Right cardiac atrium (tissue), 5 donors: ENCODE measurements at places on chromosomes 12 and 14. TPM values are rescaled to one million over a fixed set of nuclear protein-coding genes. Genes with fewer than 3 reads are reported as not detected.
A peak's percentile ranks its signal among the peaks of the same experiment; 100 is the strongest.

DNA sequence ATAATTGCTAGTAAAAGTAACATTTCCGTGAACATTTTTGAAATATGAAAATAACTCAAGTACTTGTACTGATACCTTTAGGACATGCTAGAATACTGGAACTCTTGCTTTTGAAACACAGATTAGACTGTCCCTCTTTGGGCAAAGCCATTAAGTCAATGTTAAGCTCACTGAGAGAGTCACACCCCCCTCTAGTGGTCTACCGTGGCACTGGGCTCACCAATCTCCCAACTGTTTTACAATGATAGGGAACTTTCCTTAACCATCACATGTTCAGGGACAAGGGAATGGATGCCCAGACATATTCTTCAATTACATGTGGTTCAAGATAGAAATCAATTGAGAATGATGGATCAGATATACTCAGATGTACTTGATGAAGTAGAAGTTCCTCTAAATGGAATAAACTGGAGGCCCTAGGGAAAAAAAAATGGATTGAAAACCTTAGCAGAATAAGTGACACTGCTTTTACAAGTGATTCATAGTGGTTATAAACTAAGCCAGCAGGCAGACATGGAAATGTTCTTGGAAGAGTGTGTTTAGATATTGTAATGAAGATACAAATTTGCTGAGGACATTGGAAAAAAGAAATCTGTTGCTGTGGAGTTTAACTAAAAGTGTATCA, 17.8 kb downstream of the NANOG start:
- DNase-seq, result peak; percentile 74

The NEMF gene
- total RNA-seq, result 47.0 TPM

DNA sequence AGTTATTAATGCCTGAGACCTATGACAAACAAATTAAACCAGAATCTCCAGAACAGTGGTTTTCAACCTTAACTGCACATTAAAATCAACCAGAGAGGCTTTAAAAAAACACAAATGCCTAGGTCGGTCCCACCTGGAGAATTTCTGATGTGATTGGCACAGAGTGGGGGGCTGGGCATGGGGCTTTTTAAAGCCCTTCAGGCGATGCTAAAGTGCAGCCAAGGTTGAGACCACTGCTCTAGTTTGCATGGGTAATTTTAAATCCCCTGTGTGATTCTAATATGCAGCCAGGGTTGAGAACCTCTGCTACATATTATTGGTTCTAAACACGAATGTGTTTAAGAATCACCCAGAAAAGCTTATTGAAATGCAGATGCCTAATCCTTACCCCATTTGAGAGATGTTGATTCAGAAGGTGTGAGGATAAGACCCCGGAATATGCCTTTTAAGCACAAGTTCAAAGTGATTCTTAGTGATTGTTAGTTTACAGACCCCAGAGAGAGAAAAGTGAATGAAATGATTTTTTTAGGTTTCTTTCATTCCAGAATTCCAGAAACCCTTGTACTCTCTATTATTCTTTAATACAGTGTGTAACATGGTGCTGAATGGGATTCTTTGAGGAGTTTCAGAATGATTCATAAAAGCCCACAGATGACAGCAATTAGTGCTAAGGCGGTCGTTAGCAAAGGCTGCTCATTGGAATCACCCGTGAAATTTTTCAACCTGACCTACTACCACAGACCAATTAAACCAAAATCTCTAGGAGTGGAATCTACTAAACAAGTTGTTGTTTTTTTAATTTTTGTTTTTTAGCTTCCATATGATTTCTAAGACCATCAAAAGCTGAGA, 44.9 kb downstream of the LIN7A start:
- DNase-seq, result no peak

The SLC7A8 gene
- total RNA-seq, result 9.4 TPM

The PMCH gene
- total RNA-seq, result not detected

The SLC5A8 gene
- not detected for total RNA-seq

The PLEKHG7 gene
- total RNA-seq, result not detected

DNA sequence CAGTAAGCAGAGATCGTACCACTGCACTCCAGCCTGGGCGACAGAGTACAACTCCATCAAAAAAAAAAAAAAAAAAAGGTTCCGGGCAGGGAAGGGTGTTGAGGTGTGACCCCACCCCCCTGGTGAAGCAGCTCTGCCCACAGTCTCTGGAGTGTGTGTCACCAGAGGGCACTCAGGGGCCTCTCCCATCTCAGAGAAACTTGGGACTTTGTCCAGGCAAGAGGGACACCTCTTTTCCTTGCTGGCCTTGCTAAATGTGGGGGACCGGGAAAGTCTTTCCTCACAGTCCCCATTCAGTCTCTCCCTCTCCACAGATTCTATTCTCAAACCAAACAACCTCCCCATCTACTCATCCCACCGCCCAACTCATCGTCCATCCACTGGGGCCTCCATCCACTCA, 43.6 kb downstream of the RFLNA start:
- DNase-seq, result no peak

DNA sequence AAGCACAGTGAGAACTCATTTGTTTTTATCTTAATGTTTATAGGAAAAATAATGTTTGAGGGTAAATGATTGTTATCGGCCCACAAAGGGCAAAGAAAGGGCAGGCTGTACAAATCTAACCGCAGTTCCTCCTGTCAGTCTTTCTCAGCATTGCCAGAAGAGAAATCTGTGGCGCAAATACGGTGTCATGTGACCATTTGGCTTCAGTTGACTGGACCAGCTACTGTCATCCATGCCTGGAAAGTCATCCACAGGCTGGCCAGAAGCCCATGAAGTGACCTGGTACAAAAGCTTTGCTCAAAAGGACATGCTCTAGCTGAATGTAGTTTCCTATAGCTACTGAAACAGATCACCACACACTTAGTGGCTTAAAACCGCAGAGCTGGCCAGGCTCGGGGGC, 43.6 kb downstream of the HCAR2 start:
- DNase-seq, result peak; percentile 18

DNA sequence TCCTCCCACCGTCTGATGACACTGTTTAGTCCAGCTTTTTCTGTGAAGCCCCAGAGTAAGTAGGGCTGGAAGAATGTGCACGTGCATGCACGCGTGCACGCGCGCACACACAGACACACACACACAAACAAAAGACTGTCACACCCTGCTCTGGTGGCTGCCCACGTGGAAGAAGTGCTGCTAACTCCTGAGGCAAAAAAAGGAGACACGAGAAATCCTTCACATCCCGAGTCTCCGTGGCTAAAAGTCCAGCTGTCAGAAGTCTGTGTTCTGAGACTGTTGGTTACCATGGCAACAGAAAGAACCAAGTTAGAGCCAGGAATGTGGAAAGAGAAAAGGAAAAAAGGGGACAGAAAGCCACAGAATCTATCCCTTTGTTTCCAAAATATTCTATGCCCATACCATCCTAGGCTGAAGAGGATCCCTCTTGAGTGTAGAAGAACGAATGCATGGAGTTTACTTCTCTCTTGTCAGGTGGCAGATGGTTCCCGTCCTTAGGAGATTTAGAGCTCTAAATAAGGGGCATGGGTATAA, 1.6 kb upstream of the C12orf71 start:
- DNase-seq, result no peak

- peak; percentile 51 for DNase-seq
Observed at GRCh38 chr12:104219908-104220404, 4.4 kb downstream of the TXNRD1 start.

The ITGA7 gene
- 674 TPM for total RNA-seq

GRCh38 chr12:5172886-5173285, 129.2 kb downstream of the KCNA5 start:
- DNase-seq, result no peak

GRCh38 chr14:90644882-90645281, 171.3 kb downstream of the TTC7B start:
- DNase-seq, result peak; percentile 57

The AQP6 gene
- total RNA-seq, result not detected

The SRRM4 gene
- 0.85 TPM for total RNA-seq

GRCh38 chr14:96916751-96917150, 119.6 kb downstream of the VRK1 start:
- no peak for DNase-seq

- DNase-seq, result no peak
Observed at GRCh38 chr14:106823552-106823951, 1297.2 kb downstream of the TMEM121 start.

The KRT6C gene
- total RNA-seq, result not detected

DNA sequence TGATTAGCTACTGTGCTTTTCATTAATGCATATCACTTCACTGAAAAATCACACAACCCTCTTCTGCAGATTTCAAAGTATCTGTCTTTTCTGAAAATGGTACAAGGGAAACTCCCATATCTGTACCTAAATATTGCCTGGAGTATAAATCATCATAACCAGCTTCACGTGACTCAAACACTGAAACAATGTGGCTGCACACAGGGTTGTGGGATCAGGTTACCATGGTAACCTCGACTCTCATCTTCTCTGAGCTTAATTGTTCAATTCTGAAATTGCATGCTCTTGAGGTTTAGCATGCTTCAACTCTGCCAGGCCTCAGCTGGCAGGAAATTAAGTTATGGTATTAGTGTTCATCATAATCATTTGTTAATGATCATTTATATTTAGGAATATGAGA, 77.5 kb upstream of the CPSF6 start:
- DNase-seq, result no peak

- no peak for DNase-seq
Observed at GRCh38 chr14:101915871-101916815, 48.2 kb upstream of the DYNC1H1 start.

DNA sequence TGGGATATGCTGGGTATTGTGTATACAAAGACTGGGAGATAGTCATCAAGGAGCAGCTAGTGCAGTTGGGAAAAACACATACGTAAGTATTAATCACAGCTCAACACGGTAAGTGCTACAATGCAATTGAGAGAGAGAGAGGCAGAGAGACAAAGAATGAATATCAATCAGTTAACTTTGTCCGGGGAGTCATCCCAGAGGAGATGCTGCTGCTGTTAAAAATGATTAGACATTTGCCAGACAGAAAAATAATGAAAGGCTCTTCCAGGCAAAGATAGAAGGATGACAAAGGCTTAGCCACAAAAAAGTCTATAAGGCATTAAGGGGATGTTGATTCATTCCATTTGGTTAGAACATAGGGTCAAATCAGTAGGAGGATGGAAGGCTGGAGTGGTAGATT, 45.1 kb downstream of the AKAP6 start:
- DNase-seq, result no peak

The LRIG3 gene
- total RNA-seq, result 12.0 TPM
